ENCODE measurements at places on chromosomes 12 and 14.
A peak's percentile ranks its signal among the peaks of the same experiment; 100 is the strongest.

DNA sequence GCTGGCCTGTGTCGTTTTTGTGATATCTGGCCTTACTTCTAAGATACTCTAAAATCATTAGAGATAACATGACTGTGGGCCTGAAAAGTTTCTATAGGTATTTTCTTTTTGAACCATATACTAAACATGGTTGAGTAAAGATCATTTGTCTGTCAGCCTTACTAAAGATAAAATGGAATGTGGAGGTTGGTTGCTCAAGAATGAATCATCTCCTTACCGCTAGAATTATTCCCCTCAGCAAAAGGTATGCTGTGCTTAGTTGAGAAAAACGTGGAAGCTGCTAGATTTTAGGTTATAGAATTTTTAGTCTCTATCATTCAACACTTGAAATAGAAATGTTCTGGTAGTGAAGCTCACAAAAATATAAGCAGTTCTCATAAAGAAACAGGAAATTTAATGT, 407.3 kb downstream of the AEBP2 start:
- DNase-seq = no peak

- DNase-seq = no peak
These were observed 292.3 kb downstream of the TMEM121 start for GRCh38 chr14:105818712-105819005.

GRCh38 chr12:98355322-98355721, 160.1 kb upstream of the TMPO start:
- no peak for DNase-seq

DNA sequence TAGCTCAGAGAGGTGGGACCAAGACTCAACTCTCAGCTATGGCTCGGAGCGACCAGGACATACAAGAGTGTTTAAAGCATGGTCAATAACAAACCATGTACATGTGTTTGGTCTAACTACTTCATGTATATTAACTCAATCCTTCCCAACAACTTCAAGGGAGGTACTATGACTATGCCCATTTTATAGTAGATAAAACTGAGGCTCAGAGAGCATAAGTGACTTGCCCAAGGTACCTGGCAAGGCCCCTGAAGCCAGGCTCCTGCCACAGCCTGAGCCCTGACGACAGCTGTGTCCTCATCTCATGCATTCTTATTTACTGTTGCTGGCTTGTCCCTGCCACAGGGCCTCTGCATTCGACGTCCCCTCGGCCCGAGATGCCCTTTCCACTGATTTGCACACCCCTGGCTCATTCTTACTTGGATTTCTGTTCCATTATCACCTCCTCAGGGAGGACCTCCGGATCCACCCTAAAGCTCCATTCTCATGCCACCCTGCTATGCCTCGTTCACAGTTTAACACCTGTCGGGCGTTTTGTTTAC, 2.6 kb downstream of the TESC start:
- no peak for DNase-seq

GRCh38 chr12:115553622-115554021, 723.9 kb downstream of the MED13L start:
- no peak for DNase-seq

DNA sequence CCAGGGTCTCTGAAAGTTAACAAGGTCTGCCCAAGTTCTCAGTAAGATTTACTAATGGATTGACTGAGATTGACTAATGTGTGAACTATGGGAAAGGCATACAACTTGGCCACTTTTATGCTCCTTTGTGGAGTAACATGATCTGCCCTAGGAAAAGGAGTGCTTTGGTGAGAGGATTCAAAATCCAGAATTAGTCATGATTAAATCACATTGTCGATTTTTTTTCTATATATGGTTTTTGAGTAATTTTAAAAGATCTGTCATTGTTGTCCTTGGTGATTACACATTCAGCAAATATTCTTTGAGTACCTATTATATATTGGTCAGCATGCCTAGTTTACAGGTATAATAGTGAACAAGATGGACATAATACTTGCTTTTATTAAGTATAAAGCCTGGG, 147.7 kb upstream of the SYT10 start:
- no peak for DNase-seq

- no peak for DNase-seq
These were observed 74.3 kb upstream of the GPHB5 start for GRCh38 chr14:63393012-63393411.

- DNase-seq = no peak
These were observed 18.9 kb downstream of the CNTN1 start for GRCh38 chr12:40711121-40711520.

- peak; percentile 27 for DNase-seq
These were observed 36.5 kb upstream of the TMPRSS12 start for GRCh38 chr12:50806176-50806575.

GRCh38 chr12:130333341-130333740, 4.3 kb upstream of the PIWIL1 start:
- no peak for DNase-seq

DNA sequence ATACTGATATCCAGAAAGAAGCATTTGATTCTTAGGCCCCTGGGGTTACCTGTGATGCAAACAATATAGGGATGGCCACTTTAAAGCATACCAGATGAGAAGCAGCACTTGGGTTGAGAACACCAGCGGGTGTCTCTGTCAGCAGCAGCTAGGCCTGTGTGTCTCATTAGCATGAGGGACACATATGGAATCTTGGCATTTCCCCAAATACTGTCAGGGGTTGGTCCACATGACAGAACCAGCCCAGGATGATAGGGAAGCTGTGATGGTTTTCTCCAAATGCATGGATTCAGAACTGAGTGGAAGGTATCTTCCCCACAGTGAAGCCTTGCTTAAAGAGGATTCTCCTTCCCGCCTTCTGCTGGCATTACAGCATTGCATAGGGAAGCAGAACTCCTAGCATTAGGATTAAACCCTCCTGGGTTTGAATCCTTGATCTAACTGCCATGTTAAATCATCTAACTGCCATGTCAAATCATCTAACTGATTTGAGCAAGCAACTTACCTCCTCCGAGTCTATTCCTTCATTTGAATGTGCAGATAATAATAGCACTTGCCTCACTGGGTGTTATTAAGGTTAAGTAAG, 111.5 kb upstream of the WSCD2 start:
- peak; percentile 32 for DNase-seq

DNA sequence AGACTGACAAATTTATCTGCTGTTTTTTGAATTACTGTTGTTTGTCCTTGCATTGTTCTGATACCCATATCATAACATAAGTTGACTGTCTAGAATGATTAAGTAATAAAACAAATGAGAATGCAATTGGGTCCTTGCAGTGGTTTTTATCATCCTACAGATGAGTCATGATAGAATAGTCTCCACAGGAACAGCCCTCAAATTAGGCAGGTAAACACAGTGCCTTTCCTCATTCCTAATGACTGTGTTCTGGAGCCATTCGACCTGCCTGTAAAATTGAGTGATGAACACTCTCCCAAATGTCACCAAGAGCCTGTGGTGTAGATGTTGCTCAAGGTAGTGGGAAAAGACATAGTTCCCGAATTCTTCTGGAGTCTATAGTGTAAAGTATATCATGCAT, 12.3 kb downstream of the NKX2-8 start:
- no peak for DNase-seq

DNA sequence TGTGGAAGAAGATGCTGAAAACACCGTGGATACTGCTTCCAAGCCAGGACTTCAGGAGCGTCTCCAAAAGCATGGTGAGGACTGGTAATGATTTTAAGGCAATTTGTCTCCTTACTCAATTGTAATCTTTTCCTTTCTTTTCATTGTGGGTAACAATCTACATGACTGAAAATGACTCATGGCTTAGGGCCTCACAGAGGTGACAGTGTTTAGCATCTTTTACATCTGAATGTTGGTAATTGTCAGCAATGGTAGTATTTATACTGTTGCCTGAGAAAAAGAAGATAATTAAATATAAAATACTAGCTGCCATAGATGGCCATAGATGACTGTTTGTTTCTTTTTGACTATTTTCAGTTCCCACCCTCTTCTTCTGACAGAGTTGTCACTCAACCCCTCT, 31.6 kb downstream of the TULP3 start:
- DNase-seq = no peak

DNA sequence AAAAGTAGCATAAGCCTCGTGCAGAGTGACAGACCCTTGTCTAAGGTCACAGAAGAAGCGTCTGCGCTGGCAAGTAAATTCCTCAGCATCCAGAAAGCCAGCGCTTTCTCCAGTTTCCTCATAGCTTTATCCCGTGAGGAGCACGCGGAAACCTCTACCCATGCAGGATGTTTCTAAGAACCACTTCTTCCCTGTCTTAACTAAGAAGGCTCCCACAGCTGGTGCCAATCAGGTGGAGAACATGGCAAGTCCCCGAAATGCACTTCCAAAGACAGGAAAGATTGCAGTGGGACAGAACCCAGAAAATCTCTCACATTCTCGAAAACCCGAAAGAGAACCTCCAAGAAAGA, 968 bp upstream of the ARID4A start:
- DNase-seq = no peak

GRCh38 chr14:89027097-89027740, 202.8 kb downstream of the TTC8 start:
- DNase-seq = no peak

DNA sequence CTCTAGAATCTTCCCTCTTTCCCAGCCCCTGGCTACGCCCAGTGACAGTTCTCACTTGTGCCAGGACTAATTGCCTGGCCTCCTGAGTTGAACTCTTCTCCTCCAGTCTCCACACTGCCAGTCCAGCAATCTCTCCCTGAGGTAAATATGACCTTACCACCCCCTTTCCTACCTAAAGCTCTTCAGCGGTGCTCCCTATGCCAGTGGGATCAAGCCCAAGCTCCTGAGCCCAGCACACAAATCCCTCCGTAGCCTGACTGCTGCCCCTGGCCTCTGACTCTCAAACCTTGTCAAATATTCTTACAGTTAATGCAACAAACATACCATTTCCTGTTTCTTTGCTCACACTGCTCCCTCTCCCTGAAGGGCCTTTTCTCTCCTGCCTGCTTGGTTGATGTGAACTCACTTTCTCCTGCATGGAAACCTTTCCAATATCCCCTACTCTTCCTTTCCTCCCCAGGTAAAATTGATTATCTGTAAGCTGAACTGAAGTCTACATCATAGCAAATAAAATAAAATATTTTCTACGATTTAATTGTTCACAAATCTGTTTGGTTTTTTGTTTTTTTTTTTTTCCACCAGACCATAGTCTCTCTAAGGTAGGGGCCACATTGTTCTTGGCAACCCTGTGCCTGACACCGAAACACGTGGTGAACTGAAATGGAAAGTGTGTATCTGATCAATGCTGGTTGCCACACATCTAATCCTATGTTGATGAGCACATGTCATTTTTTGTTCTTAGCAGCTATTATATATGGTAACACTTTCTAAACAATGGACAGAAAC, 147.5 kb downstream of the SLC38A6 start:
- no peak for DNase-seq

DNA sequence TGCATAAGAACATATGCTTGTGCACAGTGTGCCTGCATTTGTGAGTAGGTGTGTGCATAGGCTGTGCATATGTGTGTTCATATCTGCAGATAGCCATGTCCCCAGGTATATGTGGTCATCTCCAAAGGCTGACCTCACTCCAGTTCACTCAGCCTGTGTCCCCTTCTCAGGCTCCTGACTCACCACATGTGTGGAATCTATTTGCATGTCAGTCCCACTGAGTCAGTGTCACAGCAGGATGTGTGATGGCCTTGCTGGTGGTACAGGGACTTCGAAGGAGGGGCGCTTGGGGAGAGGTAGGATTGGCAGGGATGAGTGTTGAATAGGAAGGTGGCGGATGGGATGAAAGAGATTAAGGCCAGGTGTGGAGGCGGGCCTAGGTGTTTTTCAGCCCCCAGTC, 35.5 kb downstream of the KRT80 start:
- no peak for DNase-seq

DNA sequence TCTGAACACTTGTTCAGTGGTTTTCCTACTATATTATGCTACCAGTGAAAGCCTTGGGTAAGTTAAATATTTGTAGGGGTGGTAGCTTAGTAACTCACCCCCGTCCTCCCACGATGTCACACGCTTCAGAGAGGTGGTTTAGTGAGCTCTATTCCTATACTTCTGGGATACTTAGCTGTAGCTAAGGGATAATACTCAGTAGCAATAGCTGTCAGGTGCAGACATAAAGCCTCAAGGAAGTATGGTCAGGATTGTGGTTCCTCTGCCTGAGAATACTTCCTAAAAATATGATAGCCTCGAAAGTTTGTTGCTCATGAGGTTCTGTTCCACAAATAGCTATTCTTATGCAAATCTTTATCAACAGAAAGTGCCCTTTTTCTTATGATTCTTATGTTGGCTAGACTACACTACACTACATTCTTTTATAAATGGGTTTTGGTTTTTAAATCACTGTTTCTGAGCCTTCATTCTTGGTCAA, 11.9 kb downstream of the DLST start:
- DNase-seq = no peak

GRCh38 chr12:26204612-26205289, 9.4 kb downstream of the SSPN start:
- no peak for DNase-seq

GRCh38 chr14:105505101-105505500, 14.1 kb downstream of the TEDC1 start:
- DNase-seq = no peak

- no peak for DNase-seq
These were observed 4.6 kb downstream of the GOLGA3 start for GRCh38 chr12:132824053-132824452.

GRCh38 chr14:67569651-67570290, 30.3 kb downstream of the PIGH start:
- DNase-seq = no peak
